ENCODE measurements at places on chromosomes 5 and 9.
A peak's percentile ranks its signal among the peaks of the same experiment; 100 is the strongest.

- H3K4me1 ChIP-seq: no peaks in the 10 kb centered on the region
- peaks cover 7% of the 10 kb centered on the region for H3K27me3 ChIP-seq
- H3K4me3 ChIP-seq: no peak overlapping the region
Observed at GRCh38 chr5:133128066-133128465, 76.3 kb downstream of the HSPA4 start.

DNA sequence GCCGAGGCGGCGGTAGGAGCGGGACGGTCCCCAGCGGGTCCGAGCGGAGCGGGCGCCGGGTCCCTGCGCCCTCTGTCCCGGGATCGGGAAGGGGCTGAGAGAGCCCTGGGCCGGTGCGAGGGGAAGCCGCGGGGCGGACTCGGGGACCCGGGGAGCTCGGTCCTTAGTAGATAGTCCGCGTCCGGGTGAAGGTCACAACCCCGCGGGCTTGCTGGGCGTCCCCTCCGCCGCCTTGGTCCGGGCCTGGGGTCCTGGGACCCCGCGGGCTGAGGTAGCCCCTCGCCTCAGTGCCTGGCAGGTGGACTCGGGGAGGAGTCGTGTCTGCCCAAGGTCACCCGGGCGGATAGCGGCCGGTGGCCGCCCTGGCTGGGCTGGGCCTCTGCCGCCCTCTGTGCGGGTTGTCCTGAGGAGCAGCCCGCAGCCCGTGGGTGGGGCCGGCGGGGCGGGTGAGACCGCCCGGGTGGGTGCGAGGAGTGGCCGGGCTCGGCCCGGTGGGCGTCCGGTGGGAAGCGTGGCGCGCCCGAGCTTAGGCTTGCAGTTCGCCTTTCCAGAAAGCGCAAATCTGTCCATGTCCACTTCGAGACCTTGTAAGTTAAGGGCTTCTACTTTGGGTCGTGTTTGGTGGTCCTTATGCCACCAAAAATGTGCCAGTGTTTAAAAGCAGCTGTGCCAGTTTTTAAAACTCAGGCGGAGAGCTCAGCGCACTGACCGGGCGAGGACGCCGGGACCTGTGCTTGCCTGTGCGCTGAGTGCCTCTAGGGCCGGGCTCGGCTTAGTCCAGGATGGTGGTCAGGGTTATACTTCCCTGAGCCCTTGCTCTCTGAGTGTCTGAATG, 554 bp downstream of the SDHA start:
- peak; percentile 46 for DNase-seq
- H3K27me3 ChIP-seq: no peaks in the 10 kb centered on the region
- H3K4me3 ChIP-seq: peak overlapping the region; percentile 95
- H3K36me3 ChIP-seq: peaks cover 6% of the 10 kb centered on the region

DNA sequence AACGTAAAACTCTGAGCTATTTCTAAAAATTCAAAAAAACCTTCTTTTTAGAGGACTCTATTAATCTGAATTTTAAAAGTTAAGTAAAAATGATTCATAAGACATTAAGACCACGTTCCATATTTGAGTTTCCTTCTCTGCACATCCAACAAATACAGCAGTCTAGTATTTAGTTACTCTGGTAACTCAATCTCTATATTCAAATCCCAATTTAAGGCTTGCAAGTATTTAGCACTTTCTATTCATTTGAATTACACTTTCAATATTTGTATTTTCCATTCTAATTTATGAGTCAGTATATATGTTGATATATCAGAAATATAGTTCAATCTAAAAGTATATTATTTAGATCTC, 17.7 kb downstream of the RFX3 start:
- H3K27me3 ChIP-seq: no peaks in the 10 kb centered on the region
- H3K36me3 ChIP-seq: no peaks in the 10 kb centered on the region
- no peak for DNase-seq
- no peak overlapping the region for H3K4me3 ChIP-seq
- H3K4me1 ChIP-seq: no peaks in the 10 kb centered on the region

DNA sequence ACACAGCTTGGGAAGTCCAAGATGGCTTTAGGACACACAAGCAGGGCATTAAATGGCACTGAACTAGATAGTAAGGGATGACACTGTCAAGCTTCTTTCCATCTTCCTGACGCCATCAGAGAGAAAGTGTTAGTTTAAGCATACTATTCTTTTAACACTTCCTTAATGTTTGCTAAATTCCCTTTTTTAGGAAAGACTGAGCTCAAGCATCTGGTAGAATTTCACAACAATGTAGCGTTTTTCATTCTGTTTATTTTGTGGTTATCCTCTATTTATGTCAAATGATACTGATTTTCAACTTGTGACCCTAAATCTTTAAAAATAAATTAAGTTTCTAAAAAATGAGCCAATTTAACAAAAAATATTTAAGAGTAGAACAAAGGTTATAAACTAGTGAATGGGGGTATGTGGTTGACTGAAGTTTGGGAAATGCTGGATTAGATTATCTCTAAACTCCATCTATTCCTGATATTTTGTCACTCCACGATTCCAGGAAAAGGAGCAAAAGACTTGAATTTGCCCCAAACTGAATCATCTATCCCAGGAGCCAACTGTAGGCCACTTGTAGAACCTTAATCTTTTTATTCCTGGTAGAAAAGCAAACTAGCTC, 147.4 kb upstream of the KLF9 start:
- no peak overlapping the region for H3K4me3 ChIP-seq
- H3K27ac ChIP-seq: no peak overlapping the region
- H3K4me1 ChIP-seq: no peaks in the 10 kb centered on the region
- H3K36me3 ChIP-seq: no peaks in the 10 kb centered on the region
- no peaks in the 10 kb centered on the region for H3K27me3 ChIP-seq

DNA sequence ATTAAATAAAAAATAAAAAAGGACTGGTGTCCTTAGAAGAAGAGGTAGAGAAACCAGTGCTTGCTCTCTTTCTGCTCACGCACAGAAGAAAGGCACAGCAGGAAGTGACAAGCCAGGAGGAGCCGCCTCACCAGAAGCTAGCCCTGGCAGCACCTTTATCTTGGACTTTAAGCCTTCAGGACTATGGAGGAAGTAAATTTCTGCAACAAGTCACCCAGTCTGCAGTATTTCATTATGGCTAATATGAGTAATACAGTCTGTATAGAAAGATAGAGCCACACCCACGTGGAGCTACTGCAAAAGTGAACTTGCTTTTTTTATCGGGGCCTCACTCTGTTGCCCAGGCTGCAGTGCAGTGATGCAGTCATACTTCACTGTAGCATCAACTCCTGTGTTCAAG, 68.4 kb downstream of the PDZD2 start:
- H3K4me1 ChIP-seq: no peaks in the 10 kb centered on the region
- no peaks in the 10 kb centered on the region for H3K27me3 ChIP-seq
- no peak overlapping the region for H3K4me3 ChIP-seq
- H3K36me3 ChIP-seq: no peaks in the 10 kb centered on the region
- DNase-seq: peak; percentile 58
- no peak overlapping the region for H3K27ac ChIP-seq

DNA sequence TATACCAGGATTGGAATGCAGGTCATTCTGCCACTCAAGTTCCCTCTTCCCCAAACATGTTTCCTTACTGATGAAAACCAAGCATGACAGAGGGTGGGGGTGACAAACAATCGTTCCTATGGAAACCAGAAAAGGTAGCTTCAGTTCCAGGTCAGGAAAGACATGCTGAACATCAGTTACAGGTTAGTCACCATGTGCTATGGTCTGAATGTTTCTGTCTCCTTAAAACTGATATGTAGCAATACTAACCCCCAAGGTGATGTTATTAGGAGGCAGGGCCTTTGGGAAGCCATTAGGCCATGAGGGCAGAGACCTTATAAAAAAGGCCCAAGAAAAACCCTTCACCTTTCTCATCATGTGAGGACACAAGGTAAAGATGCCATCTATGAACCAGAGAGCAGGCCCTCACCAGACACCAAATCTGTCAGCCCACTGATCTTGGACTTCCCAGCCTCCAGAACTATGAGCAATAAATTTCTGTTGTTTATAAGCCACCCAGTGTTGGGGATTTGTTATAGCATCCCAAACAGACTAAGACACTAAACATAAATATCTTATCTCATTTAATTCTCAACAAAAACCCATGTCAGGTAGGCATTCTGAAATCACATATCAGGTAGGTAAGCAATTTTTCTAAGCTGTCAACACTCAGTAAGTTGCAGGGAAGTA, 15.7 kb upstream of the SH3RF2 start:
- no peak overlapping the region for H3K27ac ChIP-seq
- H3K27me3 ChIP-seq: peaks cover 2% of the 10 kb centered on the region
- H3K4me3 ChIP-seq: no peak overlapping the region
- no peak for DNase-seq
- H3K4me1 ChIP-seq: no peaks in the 10 kb centered on the region
- H3K36me3 ChIP-seq: no peaks in the 10 kb centered on the region

DNA sequence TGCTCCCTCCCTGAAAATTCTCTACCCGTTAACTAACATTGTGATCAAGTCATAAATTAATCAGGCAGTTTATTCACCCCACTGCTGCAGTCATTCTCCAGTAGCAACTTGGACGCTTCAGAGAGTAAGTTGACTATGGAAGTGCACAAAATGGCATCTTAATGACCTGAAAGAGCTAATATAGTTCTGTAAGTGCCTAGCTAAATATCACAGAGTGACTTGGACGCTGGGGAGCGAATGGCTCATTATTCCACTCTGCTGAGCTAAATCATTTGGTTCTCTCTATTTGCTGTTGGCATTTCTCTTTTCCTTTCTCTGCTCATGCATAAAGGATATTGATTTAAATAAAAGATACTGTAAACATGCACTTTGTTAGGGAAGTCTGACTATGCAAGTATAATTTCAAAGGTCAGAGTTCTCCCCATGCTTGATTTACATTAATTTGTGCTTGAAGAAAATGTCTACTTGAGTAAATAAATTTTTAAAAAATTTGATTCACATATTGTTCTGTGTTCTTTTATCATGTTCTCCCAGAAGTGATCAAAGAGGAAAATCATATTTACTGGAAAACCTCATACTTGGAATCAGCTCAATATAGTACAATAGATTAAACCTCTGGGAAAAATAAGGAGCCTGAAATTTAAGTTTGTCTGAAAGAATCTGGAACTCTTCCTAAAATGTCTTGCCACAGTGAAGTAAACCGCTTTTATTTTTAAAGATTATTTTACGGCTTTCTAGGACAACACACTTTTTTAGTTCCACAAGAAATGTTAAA, 169.5 kb upstream of the HAPLN1 start:
- no peaks in the 10 kb centered on the region for H3K4me1 ChIP-seq
- H3K36me3 ChIP-seq: no peaks in the 10 kb centered on the region
- H3K27me3 ChIP-seq: no peaks in the 10 kb centered on the region
- H3K27ac ChIP-seq: no peak overlapping the region
- DNase-seq: no peak
- H3K4me3 ChIP-seq: no peak overlapping the region

DNA sequence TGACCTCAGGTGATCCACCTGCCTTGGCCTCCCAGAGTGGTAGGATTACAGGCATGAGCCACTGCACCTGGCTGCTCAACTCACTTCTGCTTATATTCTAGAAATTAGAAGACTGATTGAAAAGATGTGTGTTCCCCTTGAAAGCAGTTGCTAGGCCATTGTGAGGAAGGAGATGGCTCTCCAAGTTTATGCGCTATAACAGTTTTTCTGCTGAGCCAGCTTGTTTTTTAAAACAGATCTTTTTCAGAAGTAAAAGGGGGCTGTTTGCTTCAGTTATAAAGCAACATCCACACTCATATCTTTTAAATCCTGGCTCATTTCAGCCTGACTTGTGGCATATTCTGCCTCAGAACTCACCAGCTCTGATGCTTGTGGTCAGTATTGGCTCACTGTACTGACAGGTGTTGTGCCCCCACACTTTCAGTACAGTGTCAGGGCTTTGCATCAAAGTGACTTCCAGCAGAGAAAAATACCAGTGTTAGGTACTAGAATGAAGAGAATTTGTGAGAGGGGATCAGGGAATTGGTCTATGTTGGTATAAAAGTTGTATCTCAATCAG, 49.4 kb downstream of the NUP214 start:
- H3K27me3 ChIP-seq: no peaks in the 10 kb centered on the region
- no peaks in the 10 kb centered on the region for H3K4me1 ChIP-seq
- peaks cover 65% of the 10 kb centered on the region for H3K36me3 ChIP-seq
- no peak overlapping the region for H3K27ac ChIP-seq
- DNase-seq: no peak

- H3K4me1 ChIP-seq: no peaks in the 10 kb centered on the region
- no peak for DNase-seq
- no peaks in the 10 kb centered on the region for H3K36me3 ChIP-seq
- no peak overlapping the region for H3K4me3 ChIP-seq
- H3K27me3 ChIP-seq: no peaks in the 10 kb centered on the region
Observed at GRCh38 chr5:19751326-19751725, 236.7 kb downstream of the CDH18 start.

- no peak overlapping the region for H3K4me3 ChIP-seq
- DNase-seq: no peak
- H3K27me3 ChIP-seq: no peaks in the 10 kb centered on the region
- H3K36me3 ChIP-seq: no peaks in the 10 kb centered on the region
Observed at GRCh38 chr9:97578846-97579245, 54.3 kb downstream of the TSTD2 start.

GRCh38 chr9:119289740-119290433, 79.3 kb downstream of the BRINP1 start:
- H3K4me3 ChIP-seq: no peak overlapping the region
- no peaks in the 10 kb centered on the region for H3K27me3 ChIP-seq
- H3K27ac ChIP-seq: no peak overlapping the region
- H3K4me1 ChIP-seq: no peaks in the 10 kb centered on the region

All from large intestine (tissue), 12 donors.